ENCODE measurements at places on chromosomes 6 and 20. TPM values are rescaled to one million over a fixed set of nuclear protein-coding genes. Genes with fewer than 3 reads are reported as not detected.

DNA sequence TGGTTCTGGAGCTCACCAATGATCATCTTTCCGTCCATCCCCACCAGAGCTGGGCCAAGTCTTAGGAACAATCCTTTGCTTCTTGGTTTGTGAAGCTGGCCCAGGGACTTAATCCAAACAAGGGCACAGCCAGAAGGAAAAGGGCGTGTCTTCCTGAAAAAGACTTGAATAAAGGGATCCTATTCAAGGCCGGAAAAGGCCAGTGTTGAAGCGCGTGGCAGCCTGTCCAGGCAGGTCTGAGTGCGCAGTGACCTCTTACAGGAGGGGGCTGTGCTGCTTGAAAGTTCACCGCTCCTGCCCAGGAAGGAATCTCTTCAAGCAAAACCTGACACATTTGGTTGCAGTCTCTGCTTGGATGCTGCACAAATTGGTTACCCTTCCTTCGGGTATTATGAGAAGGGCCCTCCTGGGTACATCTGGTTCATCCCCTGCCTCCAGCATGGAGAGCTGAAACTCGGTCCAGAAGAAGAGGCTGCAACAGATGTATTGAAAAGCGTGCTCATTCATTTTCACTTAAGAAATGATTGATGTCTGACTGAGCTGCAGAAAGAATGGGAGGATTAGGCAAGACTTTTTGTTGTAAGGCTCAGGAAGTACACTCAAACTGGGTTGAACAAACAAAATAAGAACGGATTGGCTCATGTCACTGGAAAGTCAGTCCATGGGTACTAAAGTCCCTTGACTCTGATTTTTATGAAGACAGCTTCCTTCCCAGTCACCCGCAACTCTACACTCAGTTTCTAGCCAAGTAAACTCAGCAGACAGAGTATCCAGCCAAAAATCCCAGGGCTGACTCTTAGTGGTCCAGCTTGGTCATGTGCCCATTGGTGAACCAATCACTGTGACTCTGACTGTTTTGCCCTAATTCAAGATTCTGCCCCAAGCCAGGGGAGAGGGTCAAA lies 136.3 kb downstream of the TFAP2C start:
- no peak for DNase-seq

HLA-DRA gene
- total RNA-seq: 12.2 TPM

LZTS3 gene
- total RNA-seq: 1.6 TPM

DNA sequence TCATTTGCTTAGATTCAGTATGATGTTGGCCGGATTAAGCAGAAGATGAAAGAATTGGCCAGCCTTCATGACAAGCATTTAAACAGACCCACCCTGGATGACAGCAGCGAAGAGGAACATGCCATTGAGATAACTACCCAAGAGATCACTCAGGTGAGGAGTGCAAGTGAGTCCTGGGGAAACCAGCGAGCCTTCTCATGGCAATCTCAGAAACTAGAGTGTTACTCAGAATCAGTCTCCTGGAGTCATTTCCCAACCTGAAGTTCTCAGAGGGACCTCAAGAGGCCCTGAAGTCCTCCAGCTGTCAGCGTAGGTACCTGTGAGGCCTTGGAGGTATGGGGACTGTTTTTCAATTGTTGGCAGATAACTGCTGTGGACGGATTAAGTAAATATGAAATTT lies 16.9 kb downstream of the STX16 start:
- no peak for DNase-seq

SCRT2 gene
- total RNA-seq: not detected

GRCh38 chr6:13098793-13099570 lies 229.4 kb downstream of the TBC1D7 start:
- DNase-seq: no peak

DNA sequence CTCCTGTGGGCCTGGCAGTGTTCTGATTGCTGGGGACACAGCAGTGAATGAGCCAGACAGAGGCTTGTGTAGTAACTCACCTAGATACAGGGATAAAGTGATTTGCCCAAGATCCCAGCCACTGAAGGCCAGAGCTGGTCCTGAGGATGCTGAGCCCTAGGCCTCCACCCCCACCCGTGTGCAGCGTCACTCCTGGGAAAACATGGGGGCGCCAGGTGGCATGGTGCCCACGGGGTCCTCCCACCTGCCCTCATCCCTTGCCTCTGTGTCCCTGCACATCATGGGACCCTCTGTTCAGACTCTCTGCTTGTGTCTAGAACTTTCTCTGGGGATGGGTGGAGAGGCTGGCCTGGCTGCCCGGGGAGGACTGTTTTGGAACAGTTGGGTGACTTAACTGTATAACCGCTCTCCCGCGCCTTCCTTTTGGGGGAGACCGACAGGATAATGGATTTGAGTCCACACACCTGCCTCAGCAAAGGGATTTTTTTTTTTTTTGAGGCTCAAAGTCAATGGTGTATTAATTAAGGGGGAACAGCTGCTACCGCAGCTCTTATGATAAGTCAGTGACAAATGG lies 19.6 kb downstream of the LEMD2 start:
- DNase-seq: no peak

DNA sequence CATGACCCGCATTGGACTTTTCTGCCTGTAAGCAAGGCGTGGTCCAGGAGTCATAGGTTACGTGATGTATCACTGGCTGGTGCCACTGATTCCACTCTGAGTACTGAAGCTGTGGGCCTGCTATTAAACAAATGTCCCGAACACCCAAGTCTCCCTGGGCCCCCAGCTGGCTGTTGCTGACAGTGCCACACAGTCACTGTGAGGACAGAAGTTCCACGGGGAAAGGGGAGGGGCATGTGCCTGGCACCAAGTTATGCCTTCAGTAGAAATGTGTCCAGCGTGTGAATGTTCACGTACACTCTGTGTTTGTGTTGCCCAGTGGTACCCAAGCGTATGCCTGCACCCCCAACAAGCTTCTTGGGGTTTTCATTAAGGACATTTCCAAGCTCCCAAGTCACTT lies 171.4 kb upstream of the QKI start:
- DNase-seq: no peak

STMND1 gene
- not detected for total RNA-seq

- no peak for DNase-seq
Observed at GRCh38 chr6:39314273-39314795, at the start of gene KCNK17. Gene KCNK17, minus strand, starts transcription at chr6:39314419. Its CDS starts 99 bp downstream, at chr6:39314320.

MYLK2 gene
- 0.36 TPM for total RNA-seq

- DNase-seq: no peak
Observed at GRCh38 chr6:167782698-167783517, 43.8 kb upstream of the AFDN start.

PPP1R11 gene
- total RNA-seq: 39.8 TPM

DNA sequence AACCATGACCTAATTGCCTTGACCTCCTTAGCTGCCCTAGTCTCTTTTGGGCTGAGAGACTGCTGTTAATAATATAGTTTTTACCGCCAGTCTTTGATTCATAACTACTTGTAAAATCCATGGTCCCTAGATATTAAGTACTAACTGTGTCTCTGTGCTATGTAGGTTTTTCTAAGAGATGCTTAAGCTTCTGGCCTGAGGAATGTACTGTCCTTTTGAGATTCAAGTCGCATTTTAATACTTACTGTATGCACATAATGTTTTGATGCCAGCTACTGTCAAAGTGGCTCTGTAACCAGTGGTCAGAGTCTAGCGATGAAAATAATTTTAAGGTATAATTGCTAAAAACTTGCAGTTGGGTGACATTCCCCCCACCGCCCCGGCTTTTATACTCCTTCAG lies 2.1 kb downstream of the AKAP12 start:
- no peak for DNase-seq
